ENCODE measurements at places on chromosomes 3 and 15.
A peak's percentile ranks its signal among the peaks of the same experiment; 100 is the strongest.

GRCh38 chr3:177193688-177194268 is 3.5 kb downstream of the TBL1XR1 start:
- no peak for DNase-seq

- DNase-seq, result no peak
Observed at GRCh38 chr3:184479426-184480126, 82.0 kb upstream of the EPHB3 start.

DNA sequence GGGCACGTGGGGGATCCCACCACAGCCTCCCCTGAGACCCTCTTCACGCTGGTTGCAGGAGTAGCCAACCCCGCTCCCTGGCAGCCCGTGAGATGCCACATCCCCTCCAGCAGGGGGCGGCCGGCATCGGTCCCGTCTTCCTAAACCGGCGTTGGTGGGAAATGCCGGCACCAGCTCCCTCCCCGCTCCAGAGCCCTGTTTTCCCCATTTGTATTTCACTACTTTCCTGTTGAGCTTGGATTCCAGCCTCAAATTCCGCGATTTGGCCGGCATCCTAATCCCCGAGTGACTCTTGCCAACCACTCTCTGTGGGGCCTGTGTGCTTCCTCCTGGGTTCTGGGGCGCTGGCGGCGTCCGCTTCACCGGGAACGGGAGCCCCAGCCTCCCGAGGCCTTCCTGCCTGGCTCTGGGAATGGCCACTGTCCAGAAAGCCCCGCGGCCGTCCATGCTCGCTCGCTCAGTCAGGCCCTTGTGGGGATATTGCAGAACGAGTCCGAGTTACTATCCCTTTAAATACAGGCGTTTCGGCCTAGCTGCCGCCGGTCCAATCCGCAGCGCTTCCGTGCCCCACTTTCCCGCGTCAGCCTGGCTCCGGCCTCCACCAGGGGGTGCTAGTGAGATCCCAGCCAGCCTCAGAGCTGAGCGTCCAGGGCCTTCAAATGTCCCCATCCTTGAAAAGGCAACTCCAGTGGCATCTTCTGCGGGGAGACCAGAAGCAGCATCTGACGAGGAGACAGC is 8.1 kb upstream of the ADAMTS17 start:
- DNase-seq, result peak; percentile 95

- DNase-seq, result no peak
Observed at GRCh38 chr3:42123012-42123581, 31.9 kb downstream of the TRAK1 start.

DNA sequence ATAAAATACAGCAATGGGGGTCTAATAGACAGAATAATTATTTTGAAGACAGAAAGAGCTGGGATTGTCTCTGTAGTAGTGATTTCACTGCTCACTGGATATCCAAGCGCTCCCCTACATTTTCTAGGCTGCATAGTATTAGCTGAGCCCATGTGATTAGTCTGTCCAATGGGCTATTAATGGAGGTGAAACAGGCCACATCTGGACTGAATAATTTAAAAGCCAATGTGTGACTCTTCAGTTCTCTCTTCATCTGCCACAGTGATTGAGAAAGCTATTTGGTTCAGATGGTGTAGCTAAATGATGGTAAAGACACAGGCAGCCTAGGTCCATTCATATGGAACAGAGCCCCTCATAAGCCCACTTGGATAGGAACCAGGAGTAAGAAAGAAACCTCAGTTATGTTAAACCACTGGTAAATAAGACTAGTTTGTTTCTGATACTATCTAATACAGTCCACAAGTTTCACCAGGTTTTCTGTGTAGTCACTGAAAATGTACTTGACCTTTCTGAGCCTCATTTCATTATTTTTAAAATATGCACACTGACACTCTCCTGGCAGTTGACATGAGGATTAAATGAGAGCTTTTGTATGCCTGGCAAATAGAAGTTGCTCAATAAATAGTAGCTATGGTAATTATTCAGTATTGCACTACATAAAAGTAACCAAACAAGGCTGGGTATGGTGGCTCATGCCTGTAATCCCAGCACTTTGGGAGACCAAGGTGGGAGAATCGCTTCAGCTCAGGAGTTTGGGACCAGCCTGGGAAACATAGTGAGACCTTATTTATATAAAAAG is 17.0 kb upstream of the STT3B start:
- no peak for DNase-seq
